ENCODE measurements at places on chromosomes 7 and 10.

GRCh38 chr7:101620991-101621390 lies 8.1 kb downstream of the MYL10 start:
- no peak for DNase-seq

DNA sequence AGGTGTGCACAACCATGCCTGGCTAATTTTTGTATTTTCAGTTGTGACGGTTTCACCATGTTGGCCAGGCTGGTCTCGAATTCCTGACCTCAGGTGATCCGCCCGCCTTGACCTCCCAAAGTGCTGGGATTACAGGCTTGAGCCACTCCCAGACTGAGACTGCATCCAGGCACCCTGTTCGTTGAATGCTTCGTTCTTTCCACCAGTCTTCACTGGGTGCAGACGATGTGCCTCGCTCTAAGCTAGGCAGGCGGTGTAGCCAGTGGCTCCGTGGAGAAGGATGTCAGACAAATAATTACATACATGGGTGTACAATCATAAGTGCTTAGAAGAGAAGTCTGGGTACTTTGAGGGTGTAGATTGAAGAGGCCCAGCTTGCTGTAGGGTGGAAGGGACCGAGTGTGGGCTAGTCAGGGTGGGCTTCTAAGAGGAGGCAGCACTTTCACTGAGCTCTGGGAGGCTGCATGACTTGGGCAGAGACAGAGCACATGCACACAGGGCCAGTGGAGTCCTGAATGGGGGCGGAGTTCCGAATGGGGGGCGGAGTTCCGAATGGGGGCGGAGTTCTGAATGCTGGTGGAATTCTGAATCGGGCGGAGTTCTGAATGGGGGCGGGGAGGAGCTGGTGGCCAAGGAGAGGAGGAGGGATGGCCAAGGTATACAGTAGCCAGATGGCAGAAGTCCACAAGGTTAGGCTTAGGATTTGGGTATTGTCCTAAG lies 74.3 kb downstream of the COL26A1 start:
- no peak for DNase-seq

DNA sequence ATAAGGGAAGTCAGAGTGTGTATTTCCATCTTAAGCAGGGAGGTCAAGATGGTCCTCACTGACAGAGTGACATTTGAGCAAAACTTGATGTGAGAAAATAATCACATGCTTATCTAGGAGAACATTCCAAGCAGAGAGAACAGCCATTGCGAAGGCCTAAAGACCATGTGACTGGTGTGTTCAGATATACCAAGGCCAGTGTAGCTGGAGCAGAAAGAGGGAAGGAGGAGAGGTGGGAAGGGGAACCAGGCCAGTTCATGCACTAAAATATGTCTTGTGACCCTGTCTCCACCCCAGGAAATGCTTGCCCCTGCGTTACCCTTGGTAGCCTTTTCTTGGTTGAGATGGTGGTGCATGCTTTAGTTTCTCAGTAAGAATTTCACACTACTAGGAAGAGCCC lies 77.4 kb downstream of the CACNB2 start:
- DNase-seq = no peak

DNA sequence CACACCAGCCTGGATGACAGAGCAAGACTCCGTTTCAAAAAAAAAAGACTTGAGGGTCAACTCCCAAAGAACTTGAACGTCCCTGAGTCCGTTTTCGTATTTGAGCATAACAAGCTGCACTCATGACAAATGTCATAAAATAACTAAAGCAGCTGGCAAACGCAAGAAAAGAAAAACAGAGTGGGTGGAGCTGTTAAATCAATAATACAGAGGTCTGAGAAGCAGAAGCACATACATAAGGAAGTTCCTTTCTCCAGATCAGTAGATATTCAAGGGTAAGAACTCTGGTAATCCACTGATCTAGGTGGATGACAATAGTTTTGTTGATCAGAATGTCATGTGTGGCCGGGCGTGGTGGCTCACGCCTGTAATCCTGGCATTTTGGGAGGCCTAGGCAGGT lies 150.1 kb downstream of the FAM107B start:
- DNase-seq = no peak

- no peak for DNase-seq
These were observed 243.9 kb downstream of the SNX13 start for GRCh38 chr7:17696422-17696821.

DNA sequence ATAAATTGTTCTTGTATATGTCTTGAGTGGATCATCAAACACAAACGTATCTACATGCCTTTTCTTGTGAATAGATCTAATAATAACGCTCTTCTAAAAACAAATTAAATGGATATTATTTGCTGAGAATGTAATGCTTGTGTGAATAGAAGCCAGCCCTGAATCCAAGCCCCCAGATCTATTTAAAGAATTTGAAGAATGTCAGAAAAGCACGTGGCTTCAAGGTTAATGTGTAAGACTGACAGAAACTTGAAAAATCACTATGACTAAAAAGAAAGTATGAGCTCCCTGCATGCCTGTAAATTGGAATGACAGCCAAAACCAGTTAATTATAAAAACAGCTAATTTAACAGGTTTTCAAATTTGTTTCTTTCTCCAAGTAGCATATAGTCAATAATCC lies 43.2 kb upstream of the ATRNL1 start:
- DNase-seq = no peak

DNA sequence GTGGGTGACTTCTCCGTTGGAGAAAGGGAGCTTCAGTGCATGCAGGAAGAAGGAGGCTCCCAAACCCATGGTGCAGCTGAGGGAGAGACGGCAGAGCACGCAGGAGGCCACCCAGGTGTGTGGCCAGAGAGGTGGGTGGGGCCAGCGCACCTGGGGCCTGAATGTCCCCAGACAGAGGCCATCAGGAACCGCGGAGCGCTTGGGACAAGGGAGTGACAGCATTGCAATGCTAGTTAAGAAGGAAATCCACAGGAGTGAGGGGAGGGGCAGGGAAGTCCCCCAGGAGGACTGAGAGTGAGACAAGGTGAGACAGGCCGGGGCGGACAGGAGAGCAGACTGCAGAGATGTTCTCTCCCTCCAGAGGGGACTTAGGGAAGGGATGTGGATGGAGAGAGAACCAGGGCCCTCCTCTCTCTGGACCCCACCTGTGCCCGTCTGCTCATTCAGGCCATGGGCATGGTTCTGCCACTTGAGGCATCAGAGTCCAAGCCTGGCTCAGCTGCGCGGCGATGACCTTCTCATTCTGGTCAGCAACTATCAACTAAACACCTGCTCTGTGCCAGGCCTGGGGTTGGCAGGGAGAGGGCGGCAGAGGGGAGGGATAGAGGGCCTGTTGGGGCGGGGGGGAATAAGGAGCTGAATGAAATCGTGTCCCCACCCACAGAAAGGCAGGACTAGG lies 69.4 kb upstream of the COL13A1 start:
- DNase-seq = no peak

DNA sequence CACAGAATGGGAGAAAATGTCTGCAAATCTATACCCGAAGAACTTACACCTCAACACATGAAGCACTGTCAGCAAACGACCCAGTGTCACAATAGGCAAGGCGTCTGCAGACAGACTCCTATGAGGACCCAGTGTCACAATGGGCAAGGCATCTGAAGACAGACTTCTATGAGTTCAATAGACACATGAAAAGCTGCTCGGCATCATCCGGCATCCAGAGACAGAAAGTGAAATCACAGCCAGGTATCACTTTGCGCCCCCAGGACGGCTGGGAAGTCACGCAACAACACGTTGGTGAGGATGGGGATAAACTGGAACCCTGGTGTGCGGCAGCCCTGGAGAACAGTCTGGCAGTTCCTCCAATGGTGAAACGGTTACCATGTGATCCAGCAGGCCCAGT lies 273.2 kb downstream of the ELFN1 start:
- no peak for DNase-seq

DNA sequence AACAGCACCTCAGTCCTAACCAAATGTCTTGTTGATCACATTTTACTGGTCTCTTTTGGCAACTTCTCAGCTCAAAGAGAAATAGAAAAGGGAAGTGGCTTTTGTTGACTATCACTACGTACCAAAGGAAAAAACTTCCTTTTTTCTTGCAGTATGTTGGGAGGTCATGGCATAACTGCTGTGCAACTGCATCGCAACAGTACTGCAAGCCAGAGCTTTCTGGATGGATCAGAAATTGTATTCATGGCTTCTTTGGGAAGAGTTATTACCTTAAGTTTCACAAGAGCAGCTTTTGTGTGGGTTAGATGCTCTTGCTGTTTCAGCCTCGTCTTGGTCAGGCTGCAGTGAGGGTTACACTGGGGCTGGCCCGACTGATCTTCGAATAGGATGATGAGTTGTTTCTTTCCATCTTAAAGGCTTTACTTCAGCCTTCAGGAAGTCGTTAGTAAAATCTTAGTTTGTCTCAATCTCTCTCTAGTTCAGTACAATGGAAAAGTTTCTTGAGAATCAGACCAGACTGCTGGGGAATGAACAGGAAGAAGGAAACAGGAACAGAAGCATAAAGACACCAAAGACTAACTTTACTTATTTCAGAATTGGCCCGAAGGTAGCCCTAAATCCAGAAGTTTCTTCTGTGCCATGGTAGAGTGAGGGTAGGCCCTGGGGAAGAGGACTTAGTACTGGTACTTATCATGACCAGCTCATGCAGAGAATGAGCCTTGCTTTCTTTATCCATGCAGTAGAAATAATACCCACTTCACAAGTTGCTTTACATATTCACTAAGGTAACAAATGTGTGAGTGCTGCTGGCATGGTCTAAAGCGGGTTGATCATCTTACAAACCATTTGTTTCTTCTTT lies 153.6 kb downstream of the CELF2 start:
- DNase-seq = no peak

DNA sequence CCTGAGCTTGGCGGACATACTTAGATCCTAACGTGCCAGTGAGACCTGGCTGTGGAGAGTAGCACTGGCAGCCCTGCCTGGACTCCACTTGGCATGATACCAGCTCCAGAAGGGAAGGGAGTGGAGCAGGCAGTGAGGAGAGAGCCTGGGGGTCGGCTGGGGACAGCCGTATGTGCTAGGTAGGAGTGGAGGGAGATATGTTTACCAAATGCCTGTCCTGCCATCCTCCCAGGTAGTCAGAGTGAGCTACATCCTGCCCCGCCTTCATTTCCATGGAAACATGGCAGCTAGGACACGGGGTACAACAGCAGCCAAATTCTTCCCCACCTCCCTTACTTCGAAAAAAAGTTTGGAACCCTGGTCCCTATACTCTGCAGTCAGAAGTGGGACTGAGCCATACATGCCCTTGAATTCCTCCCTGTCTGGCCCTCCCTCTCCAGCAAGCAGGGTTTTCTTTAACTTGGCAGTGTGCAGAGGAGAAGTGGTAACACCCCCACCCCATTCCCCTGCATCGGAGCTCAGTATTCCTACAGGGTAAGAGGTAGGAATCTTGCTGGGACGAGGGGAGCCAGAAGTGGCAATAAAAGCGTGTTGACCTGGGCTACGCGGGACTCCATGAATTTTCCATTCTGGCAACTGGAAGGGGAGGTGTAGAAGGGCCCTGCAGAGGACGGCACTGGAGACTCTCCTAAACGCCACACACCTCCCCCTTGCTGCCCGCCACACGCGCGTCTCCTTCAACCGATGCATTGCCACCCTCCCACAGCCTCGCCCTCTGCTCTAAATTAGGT lies 20.0 kb upstream of the SMO start:
- no peak for DNase-seq

- peak; percentile 13 for DNase-seq
These were observed 29.9 kb upstream of the DDX50 start for GRCh38 chr10:68871105-68871711.

GRCh38 chr10:131875501-131875900 lies 25.3 kb upstream of the PPP2R2D start:
- no peak for DNase-seq

- no peak for DNase-seq
These were observed 67.3 kb upstream of the PDZD8 start for GRCh38 chr10:117442521-117442920.

- no peak for DNase-seq
These were observed 4.2 kb downstream of the TMEM270 start for GRCh38 chr7:73864981-73865711.

- DNase-seq = no peak
These were observed 338 bp downstream of the SDK1 start for GRCh38 chr7:3301449-3301731.

DNA sequence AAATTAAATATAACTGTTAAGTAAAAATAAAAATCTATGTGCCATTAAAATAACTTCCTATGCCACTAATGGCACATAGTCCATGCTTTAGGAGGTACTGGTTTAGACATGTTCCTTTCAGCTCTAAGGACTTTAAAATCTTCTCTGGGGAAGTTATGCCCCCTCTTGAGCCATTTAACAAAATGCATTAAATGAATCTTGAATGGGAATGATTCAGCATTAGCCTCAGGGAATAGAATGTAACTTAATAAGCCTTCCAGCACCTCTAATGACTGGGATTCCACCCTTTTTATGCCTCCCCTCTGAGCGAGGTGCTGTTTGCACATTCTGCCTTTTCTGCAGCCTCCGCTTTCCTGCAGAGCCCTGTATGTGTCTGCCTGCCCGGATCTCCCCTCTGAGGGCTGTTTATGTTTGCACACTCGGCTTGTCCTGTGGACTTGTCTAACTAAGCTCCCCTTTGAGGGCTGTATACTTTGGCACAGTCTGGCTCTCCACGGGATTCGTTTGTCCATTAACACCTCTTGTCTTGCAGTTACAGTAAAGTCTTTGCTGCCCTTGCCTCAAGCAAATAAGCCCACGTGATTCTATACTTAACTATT lies 108.4 kb upstream of the HPS1 start:
- no peak for DNase-seq

DNA sequence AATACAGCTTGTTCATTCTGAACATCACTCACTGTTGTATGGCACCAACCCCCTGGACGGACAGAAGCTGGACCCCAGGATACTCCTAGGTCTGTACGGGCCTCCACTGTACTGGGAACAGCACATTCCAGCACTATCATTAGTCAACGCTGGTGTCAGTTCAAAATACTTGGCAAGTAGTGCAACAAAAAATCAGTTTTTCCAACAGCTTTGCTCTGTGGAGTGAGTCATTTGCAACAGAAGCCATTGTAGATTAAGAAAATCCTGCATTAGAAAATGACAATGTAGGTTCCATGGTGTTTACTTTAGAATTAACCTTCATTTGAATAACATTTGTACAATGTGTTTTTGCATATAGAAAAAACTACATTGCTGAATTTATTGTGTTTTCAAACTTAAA lies 266.6 kb downstream of the HDAC9 start:
- DNase-seq = no peak

GRCh38 chr10:78173360-78174015 lies 139.8 kb downstream of the RPS24 start:
- DNase-seq = no peak

DNA sequence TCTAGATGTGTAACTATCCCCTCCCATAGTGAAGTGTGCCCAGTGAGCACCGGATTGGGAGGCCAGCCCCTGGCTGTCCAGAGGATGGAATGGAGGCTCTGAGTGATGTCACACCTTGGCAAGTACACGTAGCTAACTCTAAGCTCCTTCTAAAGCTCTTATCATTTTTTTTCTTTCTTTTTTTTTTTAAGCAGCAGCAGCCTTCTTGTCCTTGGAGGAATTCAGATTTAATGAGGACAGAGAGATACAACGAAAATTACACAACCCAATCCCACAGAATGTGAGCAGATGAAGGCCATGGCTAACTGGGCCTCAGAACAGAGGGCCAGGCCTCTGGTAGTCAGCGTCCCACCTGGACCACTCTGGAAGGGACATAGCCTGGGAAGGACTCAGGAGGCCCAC lies 11.3 kb downstream of the TNS3 start:
- DNase-seq = no peak
